ENCODE measurements at places on chromosomes 5 and 9.

GRCh38 chr9:130185017-130185416, 12.8 kb downstream of the NCS1 start:
- no peak for DNase-seq

DNA sequence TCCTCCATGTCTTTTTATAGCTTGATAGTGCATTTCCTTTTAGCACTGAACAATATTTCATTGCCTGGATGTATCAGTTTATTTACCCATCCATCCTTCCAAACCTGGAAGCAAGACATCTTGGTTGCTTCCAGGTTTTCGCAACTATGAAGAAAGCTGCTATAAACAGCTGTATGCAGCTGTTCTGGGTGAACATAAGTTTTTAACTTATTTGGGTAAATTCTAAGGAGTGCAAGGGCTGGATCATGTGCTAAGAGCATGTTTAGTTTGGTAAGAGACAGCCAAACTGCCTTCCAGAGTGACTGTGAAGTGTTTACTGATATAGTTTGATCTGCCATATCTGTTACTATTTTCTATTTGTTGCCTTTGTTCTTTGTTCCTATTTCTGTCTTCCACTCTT, 58.5 kb downstream of the CSF2 start:
- no peak for DNase-seq

DNA sequence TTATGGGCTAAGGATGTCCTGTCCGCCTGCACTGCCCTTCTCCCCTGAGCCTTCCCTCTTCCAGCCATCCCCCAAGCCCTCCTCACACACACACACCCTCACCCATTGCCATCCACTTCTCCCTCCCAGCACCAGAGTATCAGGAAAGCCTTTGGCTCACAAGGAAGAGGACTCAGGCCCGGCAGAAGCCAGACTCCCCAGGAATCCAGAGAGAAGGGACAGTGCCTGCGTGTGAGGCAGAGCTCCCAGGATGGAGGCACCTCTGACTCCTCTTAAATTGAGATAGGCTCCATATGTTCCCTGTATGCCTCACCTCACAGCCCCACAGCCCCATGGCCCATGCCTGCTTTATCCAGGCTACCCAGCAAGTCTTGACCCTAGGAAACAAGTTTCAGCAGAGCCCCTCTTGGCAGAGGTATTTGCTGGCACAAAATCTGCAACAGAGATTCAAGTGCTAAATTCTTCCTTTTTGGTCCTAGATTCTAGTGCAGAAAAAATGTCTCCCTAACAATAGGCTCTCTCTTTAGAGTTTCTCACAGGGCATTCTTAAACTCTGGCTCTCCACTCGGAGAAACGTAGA, 761 bp downstream of the IL17B start:
- no peak for DNase-seq

GRCh38 chr5:92644266-92644886, 936.6 kb downstream of the NR2F1-AS1 start:
- DNase-seq = no peak

DNA sequence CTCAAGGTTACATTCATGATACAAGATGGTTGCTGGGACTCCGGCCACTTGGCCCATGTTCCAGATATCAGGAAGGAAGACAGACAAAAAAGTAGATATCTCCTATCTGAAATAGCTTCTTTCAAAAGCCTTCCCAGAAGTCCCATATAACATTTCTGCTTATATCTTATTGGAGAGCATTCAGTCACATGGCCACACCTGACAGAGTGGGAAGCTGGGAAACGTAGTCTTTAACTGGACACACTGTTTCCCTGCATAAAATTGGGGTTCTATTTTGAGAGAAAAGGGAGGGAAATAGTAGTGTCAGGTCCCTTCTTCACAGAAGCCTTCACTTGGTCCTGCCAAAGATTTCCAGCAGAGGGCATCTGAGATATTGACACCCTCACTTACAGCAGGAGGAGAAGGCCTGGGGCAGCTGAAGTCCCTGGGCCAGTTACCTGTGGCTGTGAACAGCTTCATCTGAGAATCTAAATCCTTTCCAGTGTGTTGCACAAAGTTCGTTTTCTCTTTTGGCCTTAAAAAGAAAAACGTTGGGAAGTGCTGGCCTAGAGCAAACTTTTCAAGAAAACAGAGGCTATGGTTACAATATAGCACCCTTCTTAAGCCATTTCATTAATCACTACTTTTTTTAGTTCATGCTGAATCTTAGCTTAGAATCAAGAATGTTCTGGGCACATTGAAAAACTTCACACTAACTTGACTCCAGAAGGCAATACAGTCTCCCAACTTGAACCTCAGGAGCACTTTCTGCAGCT, 33.5 kb downstream of the SPEF2 start:
- DNase-seq = peak; percentile 53

DNA sequence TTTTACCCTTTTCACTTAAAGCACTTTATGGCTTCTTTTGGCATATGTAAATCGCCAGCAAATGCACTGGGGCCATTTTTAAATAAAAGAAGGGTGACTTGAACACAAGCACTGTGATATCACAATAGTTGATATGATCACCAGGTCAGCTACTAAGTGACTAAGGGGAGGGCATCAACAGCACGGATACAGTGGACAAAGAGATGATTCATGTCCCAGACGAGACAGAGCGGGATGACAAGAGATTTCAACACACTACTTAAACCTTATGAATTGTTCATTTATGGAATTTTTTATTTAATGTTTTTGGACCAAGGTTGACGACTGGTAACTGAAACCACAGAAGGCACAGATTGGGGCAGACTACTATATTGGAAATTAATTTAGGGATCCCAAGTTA, 54.1 kb downstream of the RORB start:
- DNase-seq = no peak

- no peak for DNase-seq
These were observed 132.1 kb upstream of the RUSC2 start for GRCh38 chr9:35357826-35358225.

GRCh38 chr5:42952578-42952974, 87.5 kb downstream of the ANXA2R start:
- DNase-seq = no peak

DNA sequence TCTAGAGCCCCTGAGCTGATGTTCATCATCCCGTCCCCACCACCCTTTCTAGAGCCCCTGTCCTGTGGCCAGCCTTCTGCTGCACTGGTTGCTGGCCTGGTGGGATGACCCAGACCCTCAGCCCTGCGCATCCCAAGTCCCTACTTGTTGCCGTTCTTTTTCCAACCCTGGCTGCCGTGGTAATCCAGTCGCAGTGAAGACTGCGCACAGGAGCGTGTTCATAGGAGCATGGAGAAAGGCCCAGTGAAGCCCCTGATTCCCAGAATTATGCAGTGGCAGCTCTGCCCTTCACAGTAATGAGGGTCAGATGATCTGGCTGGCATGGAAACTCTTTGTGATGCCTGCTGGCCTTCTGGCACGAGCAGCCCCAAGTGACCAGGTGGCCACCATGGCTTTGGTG, 183.3 kb downstream of the CACNA1B start:
- no peak for DNase-seq

GRCh38 chr5:151734064-151734408, 24.4 kb downstream of the ATOX1 start:
- no peak for DNase-seq

GRCh38 chr5:50667653-50668595, 1.5 kb downstream of the PARP8 start:
- peak; percentile 85 for DNase-seq

DNA sequence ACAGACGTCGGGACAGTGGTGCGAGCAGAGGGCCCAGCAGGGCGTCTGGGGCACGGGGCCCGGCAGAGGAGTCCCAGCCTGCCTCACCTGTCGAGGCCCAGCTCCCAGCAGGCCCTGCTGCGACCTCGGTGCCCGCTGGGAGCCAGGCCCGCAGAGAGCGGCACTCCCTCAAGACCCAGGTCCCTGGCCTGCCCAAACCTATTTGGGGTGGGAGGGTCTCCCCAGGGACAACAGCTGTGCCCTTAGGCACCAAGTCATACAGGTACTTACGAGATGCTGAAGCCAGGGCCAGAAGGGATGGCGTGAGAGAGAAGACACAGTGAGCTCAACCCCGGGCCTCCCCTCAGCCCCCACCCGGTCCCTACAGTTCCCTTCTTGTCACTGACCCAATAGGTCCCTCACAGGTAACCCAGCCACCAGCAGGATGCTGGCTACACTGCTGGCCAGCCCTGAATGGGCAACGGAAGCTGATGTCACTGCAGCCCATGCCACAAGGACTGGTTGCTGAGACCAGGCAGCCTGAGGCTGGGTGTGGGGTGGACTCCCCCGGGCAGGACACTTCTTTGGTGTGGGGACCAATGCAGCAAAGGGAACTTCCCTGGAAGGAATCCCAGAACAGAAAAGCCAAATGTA, 3.7 kb downstream of the NSMF start:
- no peak for DNase-seq

DNA sequence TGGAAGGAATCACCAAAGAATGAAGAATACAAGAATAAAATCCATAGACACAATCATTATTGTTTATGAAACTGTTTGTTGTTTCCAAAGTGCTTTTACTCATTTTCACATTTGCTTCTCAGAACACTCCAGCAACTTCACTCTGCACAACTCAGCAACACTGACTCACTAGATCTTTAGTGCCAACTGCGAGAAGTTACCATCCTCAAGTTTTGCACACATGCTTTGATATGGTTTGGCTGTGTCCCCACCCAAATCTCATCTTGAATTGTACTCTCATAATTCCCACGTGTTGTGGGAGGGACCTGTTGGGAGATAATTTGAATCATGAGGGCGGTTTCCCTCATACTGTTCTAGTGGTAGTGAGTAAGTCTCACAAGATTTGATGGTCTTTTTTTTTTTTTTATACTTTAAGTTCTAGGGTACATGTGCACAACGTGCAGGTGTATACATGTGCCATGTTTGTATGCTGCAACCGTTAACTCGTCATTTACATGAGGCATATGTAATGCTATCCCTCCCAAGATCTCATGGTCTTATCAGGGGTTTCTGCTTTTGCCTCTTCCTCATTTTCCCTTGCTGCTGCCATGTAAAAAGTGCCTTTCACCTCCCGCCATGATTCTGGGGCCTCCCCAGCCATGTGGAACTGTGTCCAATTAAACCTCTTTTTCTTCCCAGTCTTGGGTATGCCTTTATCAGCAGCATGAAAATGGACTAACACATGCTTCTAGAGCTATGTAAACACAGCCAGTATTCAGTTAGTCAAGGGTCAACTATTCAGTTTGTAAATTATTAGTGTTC, 36.9 kb downstream of the CLINT1 start:
- DNase-seq = no peak

- no peak for DNase-seq
These were observed 975 bp upstream of the HAVCR1 start for GRCh38 chr5:157059891-157060290.

DNA sequence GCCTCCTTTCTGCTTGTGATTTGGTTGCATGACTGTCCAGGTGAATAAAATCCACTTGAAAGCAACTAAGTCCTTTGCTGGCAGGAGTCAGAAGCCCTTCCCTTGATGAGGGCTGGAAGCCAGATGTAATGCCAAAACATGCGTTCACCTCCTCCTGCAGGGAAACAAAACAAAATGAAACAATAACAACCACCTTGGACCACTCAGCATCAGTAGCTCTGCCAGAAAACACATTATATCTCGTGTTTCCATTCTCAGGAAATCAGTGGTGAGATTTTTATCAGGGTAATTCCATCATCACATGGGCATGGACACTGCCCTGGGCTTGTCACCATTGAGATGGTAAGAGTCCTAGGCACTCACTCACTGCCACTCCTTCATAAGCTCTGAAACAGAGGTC, 350.3 kb upstream of the ACTBL2 start:
- DNase-seq = no peak

GRCh38 chr9:81472701-81473100, 216.6 kb downstream of the TLE1 start:
- no peak for DNase-seq

DNA sequence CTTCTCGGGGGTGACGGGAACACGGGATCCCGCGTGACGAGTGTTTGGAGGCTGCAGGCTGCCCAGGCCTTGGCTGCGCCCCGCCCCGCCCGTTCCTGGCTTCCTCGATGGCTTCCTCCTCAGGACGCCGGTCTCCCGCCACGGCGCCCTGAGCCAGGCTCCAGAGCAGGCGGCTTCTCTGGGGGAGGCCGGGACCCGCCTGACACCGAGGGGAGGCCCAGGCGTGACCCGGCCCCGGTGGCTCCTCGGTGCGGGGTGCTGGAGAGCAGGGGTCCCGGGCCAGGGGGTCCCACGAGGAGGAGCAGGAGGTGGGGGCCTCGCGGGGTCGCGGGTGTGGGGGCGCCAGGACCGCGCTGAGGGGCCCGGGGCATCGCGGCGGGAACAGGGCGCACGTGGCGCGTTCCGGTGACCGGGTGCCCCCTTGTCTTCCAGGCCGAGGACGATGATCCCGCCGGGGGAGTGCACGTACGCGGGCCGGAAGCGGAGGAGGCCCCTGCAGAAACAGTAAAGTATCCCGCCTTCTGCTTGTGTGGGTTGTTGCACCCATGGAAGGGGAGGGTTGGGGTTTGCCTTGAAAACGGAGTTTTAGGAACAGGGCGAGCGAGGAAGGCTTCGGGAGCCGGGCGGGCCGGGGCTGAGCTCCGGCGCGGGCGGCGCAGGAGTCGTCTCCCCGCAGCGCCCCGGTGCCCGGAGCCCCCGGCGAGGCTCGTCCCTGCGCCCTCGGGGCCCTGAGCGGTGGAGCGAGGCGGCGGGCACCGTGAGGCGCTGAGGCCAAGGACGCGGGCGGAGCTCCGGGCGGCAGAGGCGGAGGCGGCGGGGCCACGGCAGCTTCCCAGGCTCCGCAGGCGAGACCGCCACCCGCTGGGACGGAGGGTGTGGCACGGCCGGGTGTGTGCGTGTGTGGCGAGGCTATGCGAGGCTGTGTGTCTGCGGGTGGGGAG, 22.2 kb downstream of the AHRR start:
- DNase-seq = peak; percentile 14

- DNase-seq = peak; percentile 42
These were observed 41.0 kb downstream of the ESM1 start for GRCh38 chr5:54944364-54944763.

- DNase-seq = no peak
These were observed 210.0 kb downstream of the AUH start for GRCh38 chr9:91151718-91152095.

DNA sequence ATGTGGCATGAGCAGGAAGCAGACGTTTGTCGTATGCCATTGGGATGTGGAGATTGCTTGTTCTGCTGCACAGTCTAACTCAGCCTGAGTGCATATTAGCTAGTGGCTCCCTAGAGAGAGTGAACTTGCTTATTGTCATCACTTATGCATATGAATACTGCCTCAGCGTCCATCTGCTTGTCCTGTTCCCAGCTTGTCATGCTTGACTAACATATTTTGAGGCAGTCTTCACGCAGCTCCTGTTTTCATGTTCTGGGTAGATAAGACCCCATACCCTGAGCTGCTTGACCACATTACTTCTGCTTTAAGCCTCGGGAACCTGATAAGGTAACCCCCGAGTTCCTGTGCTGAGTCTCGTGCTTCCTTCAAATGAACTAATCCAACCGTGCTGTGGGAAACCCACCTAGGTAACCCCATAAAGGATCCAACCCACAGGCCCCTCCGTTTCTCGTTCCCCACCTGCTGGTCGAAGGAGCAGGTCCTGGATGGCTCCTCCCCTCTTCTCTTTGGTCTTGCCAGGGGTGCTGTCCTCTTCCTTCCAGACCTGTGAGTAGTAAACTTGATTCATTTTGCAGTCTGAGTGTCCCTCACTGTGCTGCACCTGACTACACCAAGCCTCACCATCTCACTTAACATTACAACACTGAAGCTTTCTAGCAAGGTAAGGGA, 25.0 kb downstream of the ANKRD33B start:
- DNase-seq = no peak
